ENCODE measurements at places on chromosomes 5 and 9.

DNA sequence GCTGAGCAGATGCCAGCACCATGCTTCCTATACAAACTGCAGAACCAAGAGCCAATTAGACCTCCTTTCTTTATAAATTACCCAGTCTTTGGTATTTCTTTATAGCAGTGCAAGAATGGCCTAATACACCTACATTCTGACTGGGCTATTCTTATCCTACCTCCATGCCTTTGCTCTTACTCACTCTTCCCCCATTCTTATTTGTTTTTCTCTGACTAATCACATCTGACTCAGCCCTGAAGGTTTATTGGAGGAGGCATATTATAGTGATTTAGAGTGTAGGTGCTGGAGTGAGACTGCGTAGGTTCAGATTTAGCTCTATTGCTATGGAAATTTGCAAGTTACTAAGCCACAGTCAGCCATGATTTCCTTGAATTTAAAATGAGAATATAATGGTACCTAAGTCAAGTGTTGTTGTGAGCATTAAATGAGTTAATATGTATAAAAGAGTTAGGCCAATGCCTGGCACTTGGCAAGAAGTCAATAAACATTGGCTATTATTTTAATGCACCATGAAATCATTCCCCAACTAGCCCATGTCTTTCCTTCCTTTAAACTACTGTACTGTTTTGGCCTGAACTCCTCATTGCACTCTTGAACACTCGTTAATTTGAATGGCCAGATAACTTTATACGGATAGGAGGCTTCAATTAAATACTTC is 531.2 kb upstream of the ZNF608 start:
- DNase-seq = no peak

DNA sequence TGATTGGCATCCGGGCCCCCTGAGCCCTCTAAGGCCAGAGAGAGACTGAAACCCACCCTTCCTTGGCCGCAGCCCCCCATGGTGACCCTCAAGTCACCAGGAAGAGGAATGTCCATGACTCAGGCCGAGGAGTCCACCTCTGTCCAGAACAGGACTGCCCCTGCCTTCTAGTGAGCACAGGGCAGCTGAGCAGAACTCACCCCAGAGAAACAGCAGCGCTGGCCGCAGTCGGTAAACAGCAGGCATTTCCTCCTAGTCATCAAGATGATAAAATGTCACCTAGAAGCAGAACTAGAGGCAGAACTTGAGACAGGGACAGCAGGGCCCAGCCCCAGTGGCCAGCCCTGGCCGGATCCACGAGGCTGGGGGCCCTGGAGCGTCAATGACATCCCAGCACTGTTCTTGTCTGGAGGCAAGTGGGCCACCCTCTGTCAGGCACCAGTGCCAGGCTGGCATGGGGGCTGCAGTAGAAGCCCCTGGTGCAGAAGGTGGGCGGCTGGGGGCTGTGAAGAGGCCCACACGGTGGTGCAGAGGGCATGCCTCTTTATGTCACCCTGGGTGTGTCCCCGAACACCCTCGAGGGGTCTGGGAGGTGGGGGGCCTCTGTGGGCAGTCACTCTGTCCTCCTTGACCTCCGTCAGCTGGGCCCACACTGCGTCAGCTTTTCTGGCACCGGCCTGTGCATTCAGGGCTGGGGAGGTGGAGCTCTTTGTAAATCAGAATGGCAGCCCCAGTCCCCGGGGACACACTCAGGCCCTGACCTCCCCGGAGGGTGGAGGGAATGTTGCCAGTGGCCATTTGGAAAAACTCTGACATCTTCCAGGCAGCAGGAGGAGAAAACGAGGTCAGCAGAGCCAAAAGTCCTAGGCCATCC is 83.0 kb downstream of the NTNG2 start:
- no peak for DNase-seq

- no peak for DNase-seq
These were observed 42.2 kb upstream of the ICE1 start for GRCh38 chr5:5380298-5380697.

DNA sequence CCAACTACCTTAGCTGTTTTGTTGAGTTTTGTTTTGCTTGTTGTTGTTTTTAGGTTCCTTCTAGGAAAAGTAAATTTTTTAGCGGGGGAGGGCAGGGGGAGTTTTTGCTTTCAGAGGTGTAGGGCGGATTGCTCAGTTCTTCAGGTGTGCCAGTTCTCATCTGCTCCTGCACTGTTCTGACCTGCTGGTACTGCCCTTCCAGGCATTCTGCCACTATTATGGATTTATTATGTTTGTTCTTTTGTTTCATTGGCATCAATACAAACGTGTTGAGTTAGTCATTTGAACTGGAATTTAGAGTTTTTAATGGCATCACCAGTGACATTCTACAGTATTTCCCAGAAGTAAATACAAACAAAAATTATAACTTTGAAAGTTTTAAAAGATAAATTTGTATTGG is 26.0 kb downstream of the ERCC6L2 start:
- DNase-seq = no peak

DNA sequence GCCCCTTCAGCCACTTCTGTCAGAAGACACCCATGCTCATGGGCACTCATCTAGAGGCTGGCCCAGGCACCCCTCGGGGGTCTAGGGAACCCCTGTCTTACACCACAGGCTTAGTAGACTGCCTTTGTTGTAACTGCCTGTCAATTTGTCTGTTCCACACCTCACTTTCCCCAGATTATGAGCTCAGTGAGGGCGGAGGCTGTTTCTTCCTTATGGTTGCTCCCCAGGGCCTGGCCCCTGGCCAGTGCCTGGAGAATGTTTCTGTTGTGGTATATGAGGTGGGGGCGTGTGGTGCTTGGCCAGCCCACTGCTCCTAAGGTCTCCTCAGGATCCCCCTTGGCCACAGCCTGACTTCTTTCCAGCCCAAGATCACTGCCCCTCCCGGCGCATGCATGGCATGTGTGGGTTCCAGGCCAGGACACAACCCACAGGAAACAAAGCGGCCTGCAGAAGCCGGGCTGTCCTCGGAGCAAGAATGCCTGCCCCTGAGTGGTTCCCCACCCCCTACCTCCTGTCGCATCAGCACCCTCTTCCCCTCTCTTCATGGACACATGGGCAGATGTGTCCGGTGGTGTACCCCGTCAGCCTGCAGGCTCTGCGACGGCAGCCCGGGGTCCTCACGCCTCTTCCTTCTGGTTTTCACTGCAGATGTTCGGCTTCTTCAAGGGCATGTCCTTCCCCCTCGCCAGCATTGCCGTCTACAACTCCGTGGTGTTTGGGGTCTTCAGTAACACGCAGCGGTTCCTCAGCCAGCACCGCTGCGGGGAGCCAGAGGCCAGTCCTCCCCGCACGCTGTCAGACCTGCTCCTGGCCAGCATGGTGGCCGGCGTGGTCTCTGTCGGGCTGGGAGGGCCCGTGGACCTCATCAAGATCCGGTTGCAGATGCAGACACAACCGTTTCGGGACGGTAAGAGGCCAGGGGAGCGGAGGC is 17.7 kb downstream of the SLC25A48 start:
- no peak for DNase-seq

- no peak for DNase-seq
These were observed 49.6 kb upstream of the EIF4EBP3 start for GRCh38 chr5:140497897-140498296.

DNA sequence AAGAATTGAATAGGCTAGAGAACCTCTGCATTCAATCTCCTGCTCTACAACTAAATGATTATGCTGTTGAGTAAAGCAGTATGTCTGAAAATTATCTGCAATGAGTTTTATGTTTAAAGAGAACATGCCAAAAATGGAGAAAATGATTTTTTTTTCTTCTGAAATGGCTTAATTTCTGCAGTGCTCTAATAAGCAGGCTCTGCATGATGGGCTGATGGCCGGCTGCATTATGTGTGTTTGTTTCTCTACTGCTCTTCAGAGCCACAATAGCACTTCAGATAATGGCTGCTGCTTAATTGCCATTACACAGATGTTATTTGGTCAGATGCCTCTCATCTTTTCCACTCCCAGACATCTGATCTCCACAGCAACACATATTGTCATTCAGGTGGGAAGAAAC is 286.4 kb upstream of the DMAC1 start:
- DNase-seq = no peak

- no peak for DNase-seq
These were observed 3.0 kb downstream of the RPS14 start for GRCh38 chr5:150446583-150446982.

- no peak for DNase-seq
These were observed 89.6 kb downstream of the PRDM6 start for GRCh38 chr5:123178683-123179082.

DNA sequence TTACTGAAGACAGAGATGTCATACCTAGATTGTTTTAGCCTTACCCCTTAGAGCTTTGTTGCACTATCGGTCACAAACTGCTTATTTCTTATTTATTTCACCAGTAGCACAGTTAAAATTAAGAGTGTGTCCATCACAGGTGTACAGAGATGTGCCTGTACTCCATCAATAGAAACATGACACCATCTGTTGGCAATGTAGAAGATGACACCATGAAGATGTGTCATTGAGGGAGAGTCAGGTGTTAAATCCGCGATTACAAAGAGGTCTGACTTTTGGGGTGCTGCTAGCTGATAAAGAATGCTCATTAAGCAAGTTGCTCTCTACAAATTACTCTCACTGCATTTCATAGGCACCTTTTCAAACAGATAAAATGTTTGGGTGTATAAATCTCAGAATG is 164.4 kb downstream of the SMARCA2 start:
- DNase-seq = no peak
